ENCODE measurements at places on chromosomes 4 and X.

DNA sequence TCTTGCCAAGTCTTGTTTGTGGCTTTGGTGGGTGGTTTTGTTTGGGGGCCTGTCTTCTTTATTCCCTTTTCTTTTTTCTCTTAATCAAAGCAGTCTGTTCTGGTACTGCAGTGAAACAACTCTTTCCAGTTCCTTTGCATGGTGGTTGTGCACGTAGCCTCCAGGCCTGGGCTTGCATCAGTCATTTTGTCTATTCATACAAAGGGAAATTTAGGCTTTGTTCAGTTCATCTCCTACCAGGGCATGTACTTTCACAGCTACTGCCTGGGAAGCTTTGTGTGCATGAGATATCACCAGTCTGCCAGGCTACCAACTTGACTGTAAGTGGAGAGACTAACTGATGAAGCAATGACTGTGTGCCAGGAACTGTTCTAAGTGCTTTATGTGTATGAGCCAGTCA, 8.5 kb downstream of the TRIM2 start:
- DNase-seq, result no peak

DNA sequence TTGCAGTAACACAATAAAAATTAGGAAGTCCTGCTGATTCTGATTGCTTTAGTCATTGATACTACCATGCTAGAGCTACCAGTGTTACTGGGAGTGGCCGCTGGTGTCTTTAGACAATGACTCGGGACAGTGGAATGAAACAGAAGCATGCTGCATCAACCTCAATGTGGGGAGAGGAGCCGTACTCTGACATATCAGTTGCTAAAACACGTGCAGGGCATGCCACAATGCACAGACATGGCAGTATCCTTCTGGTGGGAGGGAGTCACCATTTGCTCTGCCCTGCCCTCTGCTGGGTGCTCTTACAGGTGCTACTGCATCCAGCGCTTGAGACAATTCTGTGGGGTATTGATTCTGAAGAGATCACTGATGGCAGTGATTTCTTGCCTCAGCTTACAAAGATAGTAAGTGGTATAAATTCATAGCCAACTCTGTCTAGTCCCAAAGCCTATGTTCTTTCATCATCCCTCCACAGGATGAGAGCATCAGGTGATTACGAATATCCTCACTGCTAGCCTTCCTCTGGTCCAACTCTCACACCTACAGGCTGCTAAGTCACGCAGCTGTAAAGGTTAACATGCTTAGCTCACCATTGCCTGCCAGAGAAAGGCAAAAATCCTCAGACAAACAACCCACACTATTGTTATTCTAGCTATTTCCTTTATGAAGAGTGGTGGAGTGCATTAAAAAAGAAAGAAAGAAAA, 43.7 kb downstream of the NSG1 start:
- peak; percentile 86 for DNase-seq

DNA sequence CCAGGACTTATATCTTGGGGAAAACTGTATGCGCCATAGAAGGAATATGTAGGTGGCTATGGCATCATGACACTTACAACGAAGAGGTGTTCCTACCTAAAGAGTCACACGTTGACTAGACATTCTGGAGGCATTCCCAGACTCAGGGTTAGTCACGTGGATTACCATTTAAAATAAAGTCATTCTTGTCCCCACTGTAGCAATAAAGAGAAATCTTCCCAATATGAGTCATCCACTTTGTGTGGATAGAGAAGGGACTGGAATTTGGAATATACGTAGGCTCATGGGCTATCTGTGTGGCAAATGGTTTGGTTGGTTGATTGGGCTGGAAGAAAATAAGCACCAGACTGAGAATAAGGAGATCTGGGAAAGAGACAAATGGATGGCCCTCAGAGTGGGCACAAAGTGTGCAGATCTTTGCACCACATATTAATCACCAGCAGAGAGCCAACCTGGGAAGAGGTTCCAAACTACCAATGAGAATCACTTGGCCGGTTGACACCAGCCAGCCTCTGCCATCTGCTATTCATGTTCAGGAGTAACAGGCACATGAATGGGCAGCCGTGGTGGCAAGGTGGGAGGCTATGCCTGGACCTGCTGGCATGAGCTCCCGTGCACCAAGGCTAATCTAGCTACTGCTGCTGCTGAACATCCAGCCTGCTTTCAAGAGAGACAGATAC, 41.0 kb downstream of the MTNR1A start:
- no peak for DNase-seq

GRCh38 chrX:14027511-14028019, 2.1 kb downstream of the GEMIN8 start:
- DNase-seq, result no peak

GRCh38 chr4:1463927-1464540, 57.8 kb upstream of the NKX1-1 start:
- no peak for DNase-seq

DNA sequence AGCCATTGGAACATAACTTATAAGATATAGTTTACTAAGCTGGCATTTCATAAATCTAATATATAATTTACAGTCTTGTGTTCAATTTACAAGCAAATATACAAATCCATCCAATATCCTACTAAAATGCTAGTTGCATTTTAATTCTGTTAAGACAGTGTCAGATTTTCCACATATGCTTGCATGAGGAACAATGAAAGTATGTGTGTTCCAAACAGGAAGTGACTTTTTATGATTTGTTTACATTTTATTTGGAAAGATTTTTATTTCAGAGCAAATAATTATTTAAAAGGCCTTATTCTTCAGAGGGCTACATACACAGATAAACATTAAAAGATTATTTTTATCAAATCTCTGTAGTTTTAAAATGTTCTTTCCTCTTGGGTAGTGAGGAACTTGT, 130.1 kb downstream of the KLHL34 start:
- no peak for DNase-seq

DNA sequence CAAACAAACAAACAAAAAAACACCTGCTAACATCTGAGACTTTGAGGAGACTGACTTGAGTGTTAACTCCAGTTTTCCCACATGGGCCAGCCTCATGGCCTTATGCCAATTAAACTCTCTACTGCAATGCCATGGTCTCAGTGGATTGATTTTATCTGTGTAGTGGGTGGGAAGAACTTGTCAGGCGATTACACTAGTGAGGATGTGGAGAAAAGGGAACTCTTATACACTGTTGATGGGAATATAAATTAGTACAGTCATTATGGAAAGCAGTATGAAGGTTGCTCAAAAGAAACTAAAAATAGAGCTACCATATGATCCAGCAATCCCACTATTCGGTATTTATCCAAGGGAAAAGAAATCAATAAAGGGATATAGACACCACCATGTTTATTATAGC, 12.8 kb upstream of the XIAP start:
- DNase-seq, result no peak

DNA sequence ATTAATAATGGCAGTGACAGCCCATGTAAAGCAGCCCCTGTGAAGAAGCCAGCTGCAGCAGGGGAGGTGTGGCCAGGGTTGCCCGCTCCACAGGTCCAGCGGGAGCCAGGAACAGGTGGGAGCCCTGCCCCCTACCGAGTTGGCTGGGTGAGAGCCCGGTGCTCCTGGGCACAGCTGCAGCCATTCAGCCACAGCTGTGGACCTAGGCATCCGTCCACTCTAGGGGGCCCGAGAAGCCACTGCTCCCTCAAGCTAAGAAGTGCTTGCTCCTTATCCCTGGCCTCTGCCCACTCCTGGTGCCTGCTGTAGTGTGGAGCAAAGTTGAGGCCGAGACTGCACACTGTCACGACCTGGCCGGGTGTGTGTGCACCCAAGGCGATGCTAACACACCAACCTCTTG, 1469.0 kb downstream of the PCDH7 start:
- no peak for DNase-seq

DNA sequence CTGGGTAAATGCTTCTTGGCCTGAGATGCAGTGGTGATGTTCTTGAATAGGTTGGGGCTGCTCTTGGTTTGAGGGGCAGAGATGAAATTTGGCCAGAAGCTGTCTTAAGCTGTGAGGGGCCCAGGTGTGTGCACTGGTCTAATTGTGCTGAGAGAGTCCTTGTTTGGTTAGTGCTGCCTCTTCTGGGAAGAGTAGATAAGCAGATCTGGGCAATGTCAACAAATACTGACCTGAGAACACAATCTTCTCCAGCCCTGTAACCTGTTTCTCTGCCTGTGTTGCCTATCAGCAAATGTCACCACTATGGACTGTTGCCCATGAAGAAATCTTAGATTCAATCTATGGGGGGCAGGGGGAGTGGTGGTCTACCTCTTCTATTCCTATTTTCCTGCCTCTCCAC, 17.2 kb upstream of the USP27X start:
- DNase-seq, result no peak

DNA sequence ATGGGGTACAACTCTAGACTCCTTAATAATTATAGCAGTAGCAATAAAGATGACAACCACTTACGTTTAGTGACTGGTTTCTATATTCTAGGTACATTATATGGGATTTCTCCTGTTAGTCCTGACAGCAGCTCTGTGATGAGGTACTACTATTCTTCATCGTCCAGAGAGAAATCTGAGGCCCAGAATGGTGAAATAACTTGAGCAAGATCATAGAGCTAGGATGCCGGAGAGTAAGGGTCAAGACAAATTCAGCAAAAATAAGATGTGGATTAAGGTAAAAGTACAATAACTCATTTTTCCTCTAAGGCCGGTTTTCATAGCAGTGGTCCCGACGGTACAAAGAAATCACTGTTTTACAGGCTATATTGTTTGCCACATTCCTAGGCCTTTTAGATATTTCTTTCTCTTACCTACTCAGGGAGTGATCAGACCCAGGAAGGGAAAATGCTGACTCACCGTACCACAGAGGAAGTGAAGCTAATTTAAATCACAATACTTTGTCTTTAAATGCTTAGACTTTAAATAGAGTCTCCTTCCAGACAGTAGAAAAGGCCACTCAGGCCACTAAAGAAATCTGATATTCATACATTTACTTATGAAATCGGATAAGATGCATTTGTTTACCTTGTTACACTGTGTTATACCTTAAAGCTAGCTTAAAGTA, 2023.0 kb upstream of the AGA start:
- no peak for DNase-seq

DNA sequence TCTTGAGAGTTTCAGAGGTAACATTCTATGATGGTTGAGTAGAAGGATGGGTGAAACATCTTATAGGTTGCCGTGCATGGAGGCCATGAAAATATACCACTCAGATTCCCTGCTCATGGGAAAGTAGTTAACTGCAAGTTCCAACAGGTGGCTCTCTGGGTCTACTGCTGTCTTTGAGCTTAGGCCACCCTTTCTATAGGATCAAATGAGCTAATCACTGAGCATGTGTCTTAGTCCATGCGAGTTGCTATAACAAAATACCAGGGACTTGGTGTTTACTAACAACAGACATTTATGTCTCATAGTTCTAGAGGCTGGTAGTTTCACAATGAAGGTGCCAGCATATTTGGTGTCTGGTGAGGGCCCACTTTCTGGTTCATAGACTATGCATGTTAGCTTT, 144.8 kb upstream of the UNC5C start:
- DNase-seq, result peak; percentile 21

- peak; percentile 23 for DNase-seq
Observed at GRCh38 chr4:103934178-103934789, 214.5 kb upstream of the TACR3 start.

- DNase-seq, result no peak
Observed at GRCh38 chr4:20493761-20494353, 206.4 kb upstream of the PACRGL start.

- DNase-seq, result no peak
Observed at GRCh38 chr4:159071969-159072765, 30.7 kb upstream of the RAPGEF2 start.

GRCh38 chrX:132017431-132018185, 5.5 kb upstream of the STK26 start:
- no peak for DNase-seq

DNA sequence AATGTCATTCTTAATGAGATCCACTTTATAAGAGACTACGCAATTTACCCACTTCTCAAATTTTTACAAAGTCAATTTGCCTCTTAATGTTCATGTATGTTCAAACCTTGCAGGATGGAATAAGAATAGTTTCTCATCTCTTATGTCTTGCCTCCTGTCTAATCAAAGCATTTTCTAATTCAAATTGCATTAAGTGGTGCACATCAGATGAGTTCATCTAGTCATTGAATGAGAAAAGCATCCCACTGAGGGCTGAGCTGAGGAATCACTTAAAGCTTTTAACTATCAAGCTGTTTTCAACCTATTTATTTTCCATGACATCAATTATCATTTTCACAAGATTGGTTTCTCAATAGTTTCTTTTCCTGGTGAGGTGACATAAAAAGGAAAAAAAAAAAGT, 1964.0 kb downstream of the PCDH7 start:
- no peak for DNase-seq

GRCh38 chr4:124132161-124132560, 580.4 kb downstream of the ANKRD50 start:
- DNase-seq, result no peak

DNA sequence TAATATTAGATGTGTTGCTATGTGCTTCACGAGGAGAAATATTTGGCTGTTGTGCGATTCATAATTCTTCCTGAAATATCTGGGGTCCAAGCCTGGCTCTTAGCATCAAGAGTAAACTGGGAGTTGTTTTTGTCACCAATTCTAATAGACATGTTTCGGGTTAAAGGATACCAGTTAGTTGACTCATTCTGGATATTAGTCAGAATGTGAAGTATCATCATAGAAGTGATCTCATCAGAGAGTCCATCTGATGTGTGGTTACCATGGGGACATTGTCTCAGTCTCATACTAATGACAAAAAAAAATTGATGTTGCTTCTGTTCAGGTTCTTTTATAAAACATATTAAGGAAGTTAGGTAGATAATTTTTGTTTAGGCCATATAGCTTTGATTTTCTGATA, 57.2 kb upstream of the MTMR1 start:
- DNase-seq, result no peak

GRCh38 chr4:7608046-7608445, 173.3 kb upstream of the PSAPL1 start:
- DNase-seq, result no peak

- DNase-seq, result peak; percentile 24
Observed at GRCh38 chr4:146545102-146545501, 23.4 kb upstream of the SLC10A7 start.

DNA sequence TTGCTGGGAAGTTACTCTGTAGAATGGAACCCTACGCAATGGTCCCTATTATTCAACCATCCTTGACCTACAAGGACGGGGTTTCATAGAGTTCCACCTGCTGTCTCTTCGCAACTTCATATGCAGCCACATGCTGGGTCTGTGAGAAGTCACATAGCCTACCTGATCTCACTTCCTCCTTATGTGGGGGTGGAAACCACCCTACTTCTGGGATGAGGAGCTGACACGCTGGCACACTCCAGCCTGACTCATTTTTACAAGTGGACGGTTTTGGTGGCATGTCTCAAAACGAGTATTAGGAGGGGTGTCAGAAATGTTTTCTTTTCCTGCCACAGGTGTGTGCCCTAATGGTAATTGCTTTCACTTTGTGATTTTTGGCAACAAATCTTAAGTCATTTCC, 36.8 kb upstream of the ARSD start:
- no peak for DNase-seq

DNA sequence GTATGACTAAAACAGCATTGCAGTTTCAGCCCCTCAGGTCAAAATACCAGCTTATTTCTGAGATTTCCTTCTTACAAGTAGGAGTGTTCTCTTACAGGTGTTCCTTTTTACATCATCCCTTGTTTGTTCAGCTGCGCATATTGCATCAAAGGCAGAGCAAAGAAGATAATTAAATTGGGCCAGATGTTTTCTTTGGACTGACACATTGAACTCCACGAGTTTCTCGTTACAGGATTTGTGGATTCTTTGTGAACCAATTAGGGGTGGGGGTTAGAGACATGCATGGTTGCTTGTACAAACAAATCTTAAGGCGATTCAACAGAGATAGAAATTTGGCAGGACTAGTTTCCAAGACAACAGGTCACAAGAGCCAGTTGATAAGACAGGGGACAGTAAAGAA, 95.7 kb downstream of the SPANXN4 start:
- DNase-seq, result no peak

GRCh38 chr4:184818216-184818564, 7.6 kb downstream of the ACSL1 start:
- no peak for DNase-seq

All from BE2C (cell line).